ENCODE measurements at places on chromosomes 12 and 14. TPM values are rescaled to one million over a fixed set of nuclear protein-coding genes. Genes with fewer than 3 reads are reported as not detected.

The FAM90A1 gene
- total RNA-seq: not detected

The CTSG gene
- total RNA-seq: not detected

The ANKRD33 gene
- 0.14 TPM for total RNA-seq

- H3K27me3 ChIP-seq: no peaks in the 10 kb centered on the region
- H3K4me1 ChIP-seq: no peaks in the 10 kb centered on the region
- no peak overlapping the region for H3K27ac ChIP-seq
- DNase-seq: no peak
These were observed 583.6 kb downstream of the BCL11B start for GRCh38 chr14:98688446-98688845.

- no peak for DNase-seq
- no peaks in the 10 kb centered on the region for H3K27me3 ChIP-seq
- H3K27ac ChIP-seq: peak overlapping the region; percentile 66
- peaks cover 14% of the 10 kb centered on the region for H3K4me1 ChIP-seq
These were observed 29.2 kb downstream of the ITPK1 start for GRCh38 chr14:93086441-93087055.

GRCh38 chr12:49776413-49776812, 35.1 kb downstream of the TMBIM6 start:
- no peak overlapping the region for H3K27ac ChIP-seq
- no peak for DNase-seq
- no peak overlapping the region for H3K4me3 ChIP-seq
- no peaks in the 10 kb centered on the region for H3K4me1 ChIP-seq
- no peaks in the 10 kb centered on the region for H3K36me3 ChIP-seq

- DNase-seq: peak; percentile 37
- H3K36me3 ChIP-seq: no peaks in the 10 kb centered on the region
- H3K4me1 ChIP-seq: peaks cover 24% of the 10 kb centered on the region
- no peak overlapping the region for H3K4me3 ChIP-seq
- H3K27me3 ChIP-seq: no peaks in the 10 kb centered on the region
These were observed 191.9 kb upstream of the DIO3 start for GRCh38 chr14:101369194-101369915.
